Activated T-cell treated with anti-CD3 and anti-CD28 coated beads, Interleukin-2, amount 50 U/mL, for 72 hours (primary cell): ENCODE measurements at places on chromosomes 12 and 14. TPM values are rescaled to one million over a fixed set of nuclear protein-coding genes. Genes with fewer than 3 reads are reported as not detected.
A peak's percentile ranks its signal among the peaks of the same experiment; 100 is the strongest.

The SCAF11 gene
- 118 TPM for total RNA-seq

The GMPR2 gene
- total RNA-seq, result 67.5 TPM

The CLMN gene
- 3.0 TPM for total RNA-seq

The C14orf180 gene
- total RNA-seq, result not detected

The ST8SIA1 gene
- total RNA-seq, result 2.9 TPM

The GRIP1 gene
- 2.3 TPM for total RNA-seq

DNA sequence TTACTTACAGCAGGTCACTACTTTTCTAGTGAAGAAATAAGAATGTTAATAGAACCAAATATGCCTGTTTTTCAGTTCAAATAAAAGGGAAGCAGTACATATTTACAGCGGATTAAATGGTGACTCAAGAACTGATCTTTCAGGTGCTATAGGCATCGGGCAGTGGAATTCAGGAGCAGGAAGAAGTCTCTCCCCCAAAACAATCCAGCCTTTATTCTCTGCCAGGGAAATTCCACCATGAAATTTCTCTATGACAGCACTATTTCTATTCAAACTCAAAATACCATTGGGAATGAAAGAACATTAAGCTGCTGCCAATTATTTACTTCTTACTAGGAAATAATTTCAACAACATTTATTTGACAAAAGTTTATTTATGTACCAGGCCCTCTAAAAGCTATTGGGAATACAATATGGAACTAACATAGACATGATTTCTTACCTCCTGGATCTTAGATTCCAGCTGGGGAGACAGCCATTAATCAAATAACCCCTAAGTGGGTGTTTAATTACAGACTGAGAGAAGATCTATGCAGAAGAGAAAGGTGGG is 60.3 kb upstream of the KRR1 start:
- no peak for DNase-seq

DNA sequence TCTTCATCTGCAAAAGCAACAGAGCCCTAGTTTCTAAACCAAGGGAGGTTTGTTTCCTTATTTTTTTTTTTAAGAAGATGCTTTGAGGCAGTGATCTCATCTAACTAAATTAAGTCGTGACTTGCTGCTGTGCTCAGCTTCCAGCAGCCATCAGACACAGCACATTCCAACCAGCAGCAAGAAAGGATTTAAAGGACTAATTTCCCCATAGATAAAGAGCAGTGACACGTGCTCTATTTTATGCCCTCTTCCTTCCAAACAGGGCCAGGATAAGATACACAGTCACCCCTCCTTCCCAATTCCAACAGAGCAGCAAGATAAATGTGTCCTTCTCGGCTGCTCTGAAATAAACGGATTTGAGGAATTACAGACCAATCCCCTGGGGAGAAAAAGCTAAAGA is 81.7 kb downstream of the PRKAB1 start:
- DNase-seq, result no peak

- no peak for DNase-seq
Observed at GRCh38 chr14:49939884-49940510, 47.1 kb downstream of the ARF6 start.

DNA sequence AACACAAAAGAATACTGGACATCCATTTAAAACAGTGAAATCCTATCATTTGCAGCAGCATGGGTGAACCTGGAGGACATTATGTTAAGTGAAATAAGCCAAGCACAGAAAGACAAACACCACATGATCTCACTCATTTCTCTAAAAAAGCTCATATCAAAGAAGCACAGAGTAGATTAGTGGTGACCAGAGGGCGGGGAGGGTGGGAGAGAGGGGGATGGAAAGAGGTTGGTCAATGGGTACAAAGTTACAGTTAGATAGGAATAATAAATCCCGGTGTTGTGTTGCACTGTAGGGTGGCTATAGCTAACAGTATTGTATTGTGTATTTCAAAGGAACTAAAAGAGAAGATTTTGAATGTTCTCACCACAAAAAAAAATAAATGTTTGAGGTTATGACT is 52.4 kb downstream of the DUSP6 start:
- DNase-seq, result no peak

DNA sequence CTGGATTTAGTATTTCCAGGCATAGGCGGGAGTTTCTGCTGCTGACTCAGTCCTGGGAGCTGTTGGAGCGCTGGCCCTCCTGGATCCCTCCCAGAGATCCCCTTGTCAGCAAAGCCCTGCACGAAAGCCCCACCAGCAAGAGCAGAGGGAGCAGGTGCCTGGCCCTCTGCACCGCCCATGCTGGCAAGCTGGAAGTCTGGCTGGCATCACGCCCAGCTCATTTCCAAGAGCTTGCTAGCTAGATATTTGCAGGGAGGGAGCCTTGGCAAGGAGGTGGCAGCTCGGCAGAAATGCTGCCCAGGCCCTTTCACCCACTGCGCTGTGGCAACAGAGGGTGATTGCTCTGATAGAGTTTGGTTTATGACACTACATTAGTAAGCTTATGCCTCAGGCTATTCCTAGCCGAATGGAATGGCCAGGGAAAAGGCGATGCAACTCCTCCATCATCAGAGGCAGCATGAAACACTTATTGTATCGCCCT is 193.9 kb downstream of the EMP1 start:
- DNase-seq, result no peak

DNA sequence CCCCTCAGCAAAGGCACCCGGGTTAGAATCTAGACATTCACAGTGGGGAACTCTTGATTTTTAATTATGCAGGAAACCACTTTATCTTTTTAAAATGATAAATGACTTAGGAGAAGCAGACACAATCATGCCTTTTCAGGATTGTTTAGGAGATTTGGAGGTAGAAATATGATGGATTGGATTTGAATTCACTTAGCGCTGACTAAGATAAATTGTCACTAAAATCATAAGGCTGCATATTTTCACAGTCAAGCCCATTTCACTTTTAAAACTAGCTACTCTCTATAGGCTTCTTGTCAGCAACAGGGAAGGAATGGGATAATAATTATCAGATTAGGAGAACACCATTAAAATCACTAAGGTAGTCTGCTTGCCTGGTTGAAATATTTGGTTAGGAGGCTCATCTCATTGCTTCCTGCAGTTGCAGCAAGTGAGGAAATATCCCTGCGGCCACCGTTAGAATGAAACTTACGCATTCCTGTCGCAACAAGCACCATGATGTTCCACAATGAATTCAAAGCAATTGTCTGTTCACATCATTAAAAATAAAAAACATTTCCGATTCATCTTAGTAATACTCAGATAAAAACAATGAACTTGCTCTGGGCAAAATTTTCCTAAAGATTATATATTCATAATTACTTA is 31.9 kb downstream of the DACT1 start:
- DNase-seq, result no peak

DNA sequence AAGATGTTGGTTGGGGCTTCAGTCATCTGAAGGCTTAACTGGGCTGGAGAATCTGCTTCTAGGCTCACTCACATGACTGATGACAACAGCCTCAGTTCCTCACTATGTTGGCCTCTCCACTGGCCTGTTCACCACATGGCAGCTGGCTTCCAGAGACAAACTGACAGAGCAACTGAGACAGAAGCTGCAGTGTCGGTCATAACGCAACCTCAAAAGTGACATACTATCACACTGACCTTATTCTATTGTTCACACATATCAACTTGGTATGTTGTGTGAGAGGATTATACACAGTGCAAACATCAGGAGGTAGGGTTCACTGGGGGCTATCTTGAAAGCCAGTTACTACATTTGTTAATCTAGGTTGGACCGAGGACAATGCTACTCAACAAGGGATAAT is 92.9 kb downstream of the PAWR start:
- DNase-seq, result no peak

DNA sequence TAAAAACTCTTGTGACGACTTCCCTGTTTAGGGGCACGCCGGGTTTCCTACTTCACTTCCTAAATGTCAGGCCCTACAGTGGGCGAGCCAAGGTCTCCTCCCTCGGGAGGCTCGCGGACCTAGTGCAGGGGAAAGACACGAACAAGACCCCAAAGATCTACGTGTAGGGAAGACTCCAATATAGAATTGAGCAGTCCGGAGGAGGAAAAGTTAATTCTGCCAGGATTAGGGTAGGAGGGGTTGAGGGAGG is 564 bp downstream of the ATXN3 start:
- peak; percentile 25 for DNase-seq
